ENCODE measurements at places on chromosomes 6 and 20.

DNA sequence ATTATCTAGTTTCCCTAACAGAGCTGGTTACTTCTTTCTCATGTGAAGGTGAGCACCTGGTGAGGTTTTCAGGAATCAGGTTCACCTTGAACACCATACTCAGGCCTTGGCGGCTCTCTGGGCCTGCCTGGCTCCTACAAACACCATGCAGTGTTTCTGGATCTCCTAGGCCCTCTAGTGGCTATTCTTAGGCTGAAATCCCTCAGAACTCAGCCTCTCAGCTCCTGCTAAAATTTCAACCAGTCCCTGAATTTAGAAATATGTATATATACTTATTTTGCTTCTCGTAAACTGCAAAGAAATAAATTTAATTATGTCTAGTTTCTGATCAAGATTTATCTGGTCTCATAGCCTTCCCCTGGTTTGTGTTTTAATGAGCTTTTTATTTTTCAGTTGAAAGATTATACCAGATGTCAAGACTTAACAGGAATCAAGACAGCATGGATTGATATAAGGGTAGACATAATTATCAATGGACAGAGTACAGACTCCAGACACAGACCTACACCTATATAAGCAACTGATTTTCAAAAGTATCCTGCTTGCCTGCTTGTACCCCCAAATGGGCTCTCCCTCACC, 55.9 kb downstream of the ANKEF1 start:
- no peak for DNase-seq

- no peak for DNase-seq
These were observed 15.7 kb downstream of the CASS4 start for GRCh38 chr20:56427797-56428196.

GRCh38 chr6:100904316-100904715, 23.2 kb upstream of the ASCC3 start:
- no peak for DNase-seq

DNA sequence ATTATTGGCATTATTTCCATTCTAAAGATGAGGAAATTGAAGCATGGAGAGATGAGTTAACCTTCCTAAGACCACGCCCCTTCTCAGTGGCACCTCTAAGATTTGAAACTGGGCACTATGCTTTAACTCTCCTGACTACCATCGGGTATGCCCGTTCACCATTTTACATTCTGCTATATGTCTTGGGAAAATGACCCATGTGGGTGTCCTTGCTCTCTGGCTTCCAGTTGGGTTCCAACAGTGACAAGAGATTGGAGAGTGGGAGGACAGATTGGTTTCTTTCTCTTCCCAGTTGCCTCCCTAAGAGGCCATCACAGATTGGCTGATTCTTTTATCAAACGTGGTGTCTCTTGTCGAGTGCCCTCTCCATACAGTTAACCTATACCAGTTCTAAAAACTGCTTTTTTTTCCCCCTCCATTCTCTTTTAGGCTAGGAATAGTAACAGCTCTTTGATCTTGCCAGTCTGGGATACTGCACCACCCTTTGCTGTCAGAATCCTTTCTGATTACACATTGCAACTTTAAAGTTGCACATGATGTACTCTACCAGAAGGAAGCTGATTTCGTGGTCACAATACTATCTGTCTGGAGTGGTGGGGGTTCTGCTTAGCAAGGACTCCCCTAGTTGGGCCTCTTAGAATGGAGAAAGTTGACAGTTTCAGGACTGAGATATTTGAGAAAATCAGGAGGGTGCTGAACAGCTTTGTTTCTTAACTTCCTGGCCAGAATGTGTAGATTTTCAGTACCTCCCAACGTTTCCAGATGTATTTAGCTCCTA, 88.0 kb upstream of the ELOVL5 start:
- no peak for DNase-seq

DNA sequence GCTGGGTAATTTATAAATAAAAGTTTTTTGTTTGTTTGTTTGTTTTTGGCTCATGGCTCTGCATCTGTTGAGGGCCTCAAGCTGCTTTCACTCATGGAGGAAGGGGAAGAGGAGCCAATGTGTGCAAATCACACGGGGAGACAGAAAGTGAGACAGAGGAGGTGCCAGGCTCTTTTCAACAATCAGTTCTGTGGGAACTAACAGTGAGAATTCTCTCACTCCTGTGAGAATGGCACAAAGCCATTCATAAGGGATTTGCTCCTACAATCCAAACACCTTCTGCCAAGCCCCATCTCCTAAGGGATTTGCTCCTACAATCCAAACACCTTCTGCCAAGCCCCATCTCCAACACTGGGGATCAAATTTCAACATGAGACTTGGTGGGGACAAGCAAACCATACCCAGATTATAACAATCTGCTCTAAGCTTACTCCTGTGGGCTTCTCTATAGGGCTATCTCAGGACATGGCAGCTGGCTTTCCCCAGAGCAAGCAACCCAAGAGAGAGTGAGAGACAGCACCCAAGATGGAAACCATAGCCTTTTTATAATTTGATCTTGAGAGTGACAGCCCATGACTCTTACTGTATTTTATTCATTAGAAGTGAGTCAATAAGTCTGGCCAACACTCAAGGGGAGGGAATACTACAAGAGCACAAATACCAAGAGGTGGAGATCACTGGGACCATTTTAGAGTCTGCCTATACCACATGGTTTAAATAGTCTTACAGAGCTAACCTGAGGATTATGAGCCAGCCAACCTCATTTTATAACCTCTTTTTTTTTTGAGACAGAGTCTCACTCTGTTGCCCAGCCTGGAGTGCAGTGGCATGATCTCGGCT, 22.8 kb upstream of the LRRC1 start:
- no peak for DNase-seq

DNA sequence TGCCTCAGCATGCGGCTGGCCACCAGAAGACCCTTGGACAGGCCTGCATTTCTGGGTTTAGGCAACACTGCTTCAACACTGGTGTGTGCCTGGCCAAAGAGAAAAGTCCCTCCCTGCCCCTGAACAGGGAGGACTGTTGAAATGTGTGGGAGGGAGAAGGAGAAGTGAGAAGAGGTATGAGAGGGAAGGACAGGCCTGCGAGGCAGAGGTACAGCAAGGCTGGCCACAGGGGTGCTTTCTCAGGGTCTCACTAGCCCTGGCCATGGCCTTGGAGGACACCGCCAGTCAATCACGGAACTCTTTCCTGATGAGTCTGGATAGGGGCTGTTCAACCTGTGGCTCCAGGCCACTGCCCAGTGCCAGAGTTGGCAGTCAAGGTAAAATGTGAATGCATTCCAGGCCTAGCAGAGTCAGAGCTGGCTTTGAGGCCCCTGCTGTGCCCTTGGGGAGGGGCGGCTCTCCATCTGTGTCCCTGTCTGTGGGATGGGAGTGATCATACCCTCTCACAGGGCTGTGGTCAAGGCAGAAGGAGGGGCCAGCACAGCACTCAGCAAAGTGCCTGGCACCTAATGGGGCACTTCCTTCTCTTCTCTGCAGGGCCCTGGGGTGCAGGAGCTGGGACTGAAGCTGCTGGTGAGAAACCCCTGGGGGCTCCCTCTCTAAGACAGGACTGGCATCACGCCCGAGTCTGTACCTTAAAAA, 43.2 kb upstream of the CDH22 start:
- DNase-seq, result no peak

- DNase-seq, result no peak
These were observed 4.1 kb upstream of the LY86 start for GRCh38 chr6:6584310-6585002.

DNA sequence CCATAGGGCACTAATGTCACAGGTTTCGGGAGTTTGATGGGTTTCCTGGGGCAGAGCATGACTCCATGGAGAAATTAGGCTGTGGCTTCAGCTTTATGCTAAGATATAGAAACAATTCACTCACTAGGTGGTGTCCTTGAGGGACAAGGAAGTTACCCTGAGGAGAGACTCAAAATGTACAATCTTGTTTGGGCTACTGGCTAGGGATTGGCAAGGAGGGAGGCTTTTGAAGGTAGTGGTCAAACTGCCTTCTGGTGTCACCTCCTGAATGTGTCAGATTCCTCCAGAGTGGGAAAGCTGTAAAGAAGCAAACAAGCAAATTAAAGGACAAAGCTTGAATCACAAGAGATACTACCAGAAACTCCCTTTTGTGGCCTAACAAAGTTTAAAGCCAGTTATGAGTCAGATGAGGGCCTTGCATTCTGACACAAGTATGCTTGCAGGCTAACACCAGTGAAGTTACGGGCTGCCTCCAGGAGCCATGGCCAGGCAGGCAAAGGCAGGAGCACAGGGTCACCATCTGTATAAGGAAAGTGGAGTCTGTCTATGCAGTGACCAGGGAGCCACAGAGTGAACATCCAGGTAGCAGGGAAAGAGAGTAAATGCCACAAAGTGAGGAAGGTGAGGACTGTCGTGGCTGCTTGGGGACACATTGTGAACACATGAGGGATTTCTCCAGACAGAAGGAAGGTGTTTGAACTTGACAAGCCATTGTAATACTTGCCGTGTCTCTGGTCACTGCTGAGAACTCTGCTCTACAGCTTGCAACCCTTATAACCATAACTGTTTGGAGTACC, 107.7 kb upstream of the DTNBP1 start:
- no peak for DNase-seq

GRCh38 chr6:123587838-123588545, 48.8 kb downstream of the TRDN start:
- DNase-seq, result no peak

DNA sequence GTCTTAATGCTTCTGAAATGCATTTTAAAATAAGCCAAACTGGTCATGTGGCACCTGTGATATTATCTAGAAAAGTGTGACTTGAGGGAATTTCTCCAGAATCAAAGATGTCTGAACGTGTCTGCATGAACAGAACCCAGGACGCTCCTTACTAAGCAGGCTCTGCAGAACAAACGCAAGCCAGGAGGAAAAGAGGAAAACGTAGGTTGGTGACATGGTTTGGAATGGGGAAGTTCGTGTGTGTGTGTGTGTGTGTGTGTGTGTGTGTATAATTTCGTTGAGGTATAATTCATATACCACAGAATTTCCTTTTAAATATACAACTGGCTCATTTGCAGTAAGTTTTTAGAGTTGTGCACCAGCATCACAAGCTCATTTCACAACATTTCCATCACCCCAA, 200.5 kb upstream of the FOXQ1 start:
- DNase-seq, result no peak
